ENCODE measurements at places on chromosomes 1 and 21.
A peak's percentile ranks its signal among the peaks of the same experiment; 100 is the strongest.

GRCh38 chr1:237383791-237384190 is 341.8 kb downstream of the RYR2 start:
- DNase-seq, result peak; percentile 78

- DNase-seq, result no peak
Measured at GRCh38 chr1:108936170-108936569, 27.1 kb downstream of the CLCC1 start.

DNA sequence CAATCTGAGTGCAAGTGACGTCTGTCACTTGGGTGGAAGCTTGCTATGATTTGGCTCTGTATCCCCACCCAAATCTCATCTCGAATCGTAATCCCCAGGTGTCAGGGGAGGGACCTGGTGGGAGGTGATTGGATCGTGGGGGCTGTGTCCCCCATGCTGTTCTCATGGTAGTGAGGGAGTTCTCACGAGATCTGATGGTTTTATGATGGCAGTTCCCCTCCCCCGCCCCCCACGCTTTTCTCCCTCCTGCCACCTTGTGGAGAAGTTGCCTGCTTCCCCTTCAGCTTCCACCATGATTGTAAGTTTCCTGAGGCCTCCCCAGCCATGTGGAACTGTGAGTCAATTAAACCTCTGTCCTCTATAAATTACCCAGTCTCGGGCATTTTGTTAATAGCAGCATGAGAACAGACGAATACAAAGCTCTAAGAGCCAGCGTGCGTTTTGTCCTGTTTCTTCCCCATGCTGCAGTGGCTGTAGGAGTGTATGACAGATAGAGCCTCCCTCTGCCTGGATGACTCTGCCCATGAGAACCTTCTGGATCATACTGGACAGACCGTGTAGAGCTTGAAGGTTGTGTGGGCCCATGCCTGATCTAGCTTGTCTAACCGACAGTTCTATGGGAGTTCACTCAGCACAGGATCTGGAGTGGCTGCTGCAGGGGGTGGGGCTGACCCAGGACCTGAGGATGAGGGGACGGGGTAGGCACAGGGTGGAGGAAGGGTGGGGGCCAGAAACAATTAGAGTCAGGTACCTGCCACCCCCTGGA is 139.7 kb upstream of the ERRFI1 start:
- peak; percentile 20 for DNase-seq

DNA sequence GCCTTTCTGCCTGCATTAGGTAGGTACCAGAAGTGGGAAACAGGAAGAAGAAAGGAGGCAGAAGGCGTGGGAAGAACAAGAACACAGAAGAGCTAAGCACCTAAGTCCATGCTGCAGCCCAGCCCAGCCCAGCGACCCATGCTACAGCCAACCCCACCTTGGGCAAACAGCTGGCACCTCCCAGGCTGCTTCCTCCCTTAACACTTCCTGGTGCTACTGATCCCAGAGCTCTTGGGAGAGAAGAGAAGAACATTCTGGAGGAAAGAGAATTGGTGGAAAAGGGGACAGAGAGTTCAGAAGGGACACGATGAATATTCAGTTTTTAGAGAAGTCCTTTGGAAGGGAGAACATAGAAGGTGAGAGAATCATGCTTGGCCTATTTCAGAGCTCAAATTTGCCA is 28.5 kb downstream of the PLEKHA6 start:
- no peak for DNase-seq

DNA sequence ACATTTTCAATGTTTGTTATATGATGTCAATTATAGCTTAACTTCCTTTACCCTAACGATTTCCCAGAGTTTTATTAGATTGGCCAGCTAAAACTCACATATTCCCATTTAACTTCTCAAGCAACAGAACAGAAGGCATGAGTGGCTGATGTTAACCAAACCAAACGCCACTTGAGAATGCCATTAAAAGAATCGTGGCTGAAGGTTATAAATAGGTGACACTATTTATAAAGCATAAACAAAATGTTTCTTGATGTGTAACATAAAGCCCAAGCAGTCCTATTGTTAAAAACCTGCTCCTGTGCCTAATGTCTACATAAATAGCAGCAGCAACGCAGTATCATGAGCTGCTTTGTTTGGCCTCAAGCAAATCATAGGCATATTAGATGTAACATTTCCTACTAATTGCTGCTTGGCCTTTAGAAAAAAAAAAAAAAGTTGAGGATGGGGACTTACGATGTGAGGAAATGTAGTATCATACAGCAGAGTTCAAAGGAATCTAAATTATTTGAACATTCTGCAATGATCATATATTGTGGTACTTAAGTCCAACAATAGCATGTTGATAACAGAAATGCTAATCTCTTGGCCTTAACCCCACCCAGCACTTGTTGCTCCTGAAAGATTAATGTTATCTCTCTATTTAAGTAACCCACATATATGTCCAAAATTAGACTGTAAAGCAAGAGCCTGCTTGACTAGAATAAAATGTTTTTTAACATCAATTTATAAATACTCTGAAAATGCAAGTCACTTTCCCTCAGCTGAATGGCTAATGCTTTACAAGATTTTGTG is 106.0 kb downstream of the ESRRG start:
- DNase-seq, result no peak

DNA sequence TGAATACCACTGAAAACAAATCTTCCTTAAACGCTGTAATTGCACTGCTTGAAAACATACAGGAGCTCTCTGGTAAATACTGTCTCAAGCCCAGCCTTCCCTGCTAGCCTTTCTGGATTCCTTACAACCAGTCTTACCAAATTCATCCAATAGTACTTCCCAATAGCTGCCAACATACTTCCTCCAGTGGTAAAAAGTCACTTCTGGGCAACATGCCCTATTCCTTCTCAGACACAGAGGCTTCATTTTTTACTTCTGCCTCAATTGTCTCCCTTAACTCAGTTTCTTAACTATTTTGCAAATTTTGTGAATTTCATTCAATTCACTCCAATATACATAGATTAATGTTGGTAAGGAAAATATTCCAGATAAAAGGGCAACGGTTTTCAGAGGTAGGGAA is 166.3 kb downstream of the TBX15 start:
- DNase-seq, result peak; percentile 27

DNA sequence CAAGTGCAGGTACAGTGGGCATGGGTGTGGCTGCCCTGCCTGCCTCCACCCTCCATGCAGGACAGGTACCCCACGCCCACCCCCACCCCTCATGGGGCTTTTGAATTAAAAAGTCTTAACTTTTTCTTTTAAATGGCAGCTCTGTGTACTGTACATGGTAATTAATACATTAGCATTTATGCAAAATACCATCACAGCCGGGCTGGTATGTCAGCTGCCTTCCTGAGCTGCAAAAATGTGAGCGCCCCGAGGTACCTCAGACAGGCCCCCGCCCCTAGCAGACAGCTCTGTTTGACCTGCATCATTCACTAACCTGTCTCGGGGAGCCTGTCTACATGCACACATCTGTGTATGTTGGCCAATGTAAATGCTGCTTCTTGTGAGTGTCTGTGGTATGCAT is 42.2 kb upstream of the POU3F1 start:
- DNase-seq, result no peak

GRCh38 chr1:232764458-232765251 is 40.6 kb upstream of the MAP10 start:
- no peak for DNase-seq

GRCh38 chr1:154813300-154813816 is 56.7 kb downstream of the KCNN3 start:
- DNase-seq, result no peak

DNA sequence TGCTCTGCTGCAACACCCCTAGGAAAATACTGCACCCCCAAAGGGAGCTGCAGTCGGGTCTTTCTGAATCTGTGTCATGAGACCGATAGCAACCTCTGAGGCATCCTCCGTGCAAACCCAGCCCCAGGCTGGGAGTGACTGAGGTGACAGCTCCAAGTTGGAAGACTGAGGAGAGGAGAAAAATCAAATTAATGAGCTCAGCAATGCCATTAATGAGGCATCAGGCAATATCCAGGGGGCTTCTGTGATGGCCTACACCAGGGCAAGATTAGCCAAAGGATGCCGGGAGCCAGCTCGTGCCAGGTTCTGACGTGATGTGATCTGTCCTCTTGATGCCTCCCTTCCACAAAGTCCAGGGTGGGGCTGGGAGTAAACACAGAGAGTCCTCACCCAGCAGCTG is 30.8 kb upstream of the PSMB2 start:
- DNase-seq, result no peak

GRCh38 chr1:203592156-203592555 is 34.5 kb upstream of the ATP2B4 start:
- DNase-seq, result peak; percentile 23

DNA sequence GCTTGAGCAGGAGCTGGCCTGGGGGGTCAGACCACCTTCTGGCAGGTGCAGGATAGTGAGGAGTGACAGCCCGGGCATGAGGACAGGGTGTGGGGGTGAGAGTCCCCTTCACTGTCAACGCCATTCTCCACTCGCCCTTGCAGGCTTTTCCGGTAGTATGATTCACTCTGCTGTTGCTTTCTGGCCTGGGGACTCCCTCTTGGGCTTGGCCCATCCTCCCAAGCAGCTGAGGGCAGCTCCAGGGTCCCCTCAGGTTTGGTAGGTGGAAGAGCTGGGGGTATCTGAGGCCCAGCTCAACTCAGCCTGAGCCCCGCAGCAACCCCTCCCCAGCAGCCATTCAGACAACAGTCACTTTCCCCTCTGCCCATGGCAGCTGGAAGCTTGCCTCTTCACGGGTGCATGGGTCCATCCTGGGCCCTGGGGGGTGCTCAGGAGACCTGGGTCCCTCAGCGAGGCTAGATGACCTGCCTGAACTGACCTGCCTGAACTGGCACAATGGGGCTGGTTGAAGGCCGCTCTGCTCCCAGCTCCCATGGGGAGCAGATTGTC is 1.3 kb downstream of the CLDN19 start:
- no peak for DNase-seq

- DNase-seq, result peak; percentile 33
Measured at GRCh38 chr21:28827422-28827821, 165.3 kb downstream of the LTN1 start.

GRCh38 chr21:43684424-43684823 is 25.1 kb downstream of the RRP1B start:
- no peak for DNase-seq

- no peak for DNase-seq
Measured at GRCh38 chr1:32749771-32750170, 47.2 kb upstream of the SYNC start.

DNA sequence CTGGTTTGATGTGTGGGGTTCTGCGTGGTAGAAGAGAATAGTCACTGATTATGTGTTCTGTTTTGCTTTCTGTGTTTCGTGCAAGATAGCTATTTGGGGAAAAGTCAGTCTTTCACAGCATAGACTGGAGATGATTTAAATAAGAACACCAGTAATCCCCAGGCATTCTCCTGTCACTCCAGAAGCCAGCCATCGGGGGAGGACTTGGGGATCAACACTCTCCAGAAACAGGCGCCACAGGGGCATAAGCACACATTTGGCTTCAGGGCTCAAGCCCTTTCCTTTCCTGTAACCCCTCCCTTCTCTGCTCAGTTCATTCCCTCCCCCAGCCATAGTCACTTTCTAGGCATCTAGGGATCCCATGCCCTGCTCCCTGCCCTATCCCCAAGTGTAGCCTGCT is 97.3 kb upstream of the BEND5 start:
- DNase-seq, result peak; percentile 43

GRCh38 chr1:18126616-18127015 is 19.0 kb downstream of the IGSF21 start:
- no peak for DNase-seq

GRCh38 chr1:99176753-99177152 is 87.5 kb upstream of the PLPPR4 start:
- peak; percentile 5 for DNase-seq

DNA sequence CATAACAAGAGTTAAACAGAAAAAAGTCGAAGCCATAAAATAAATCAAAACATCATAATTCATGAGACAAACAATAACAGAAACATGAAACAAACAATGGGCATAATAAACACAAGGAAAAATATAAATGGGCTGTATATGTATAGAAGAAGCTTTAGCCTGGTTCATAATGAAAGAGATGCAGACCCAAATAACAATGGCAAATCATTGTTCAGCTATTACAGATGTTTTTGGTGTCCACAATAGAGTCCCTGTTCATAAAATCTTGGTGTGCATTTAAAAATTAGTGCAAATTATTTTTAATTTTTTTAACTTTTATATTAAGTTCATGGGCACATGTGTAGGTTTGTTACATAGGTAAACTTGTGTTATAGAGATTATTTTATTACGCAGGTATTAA is 1185.9 kb upstream of the B3GALT2 start:
- no peak for DNase-seq

DNA sequence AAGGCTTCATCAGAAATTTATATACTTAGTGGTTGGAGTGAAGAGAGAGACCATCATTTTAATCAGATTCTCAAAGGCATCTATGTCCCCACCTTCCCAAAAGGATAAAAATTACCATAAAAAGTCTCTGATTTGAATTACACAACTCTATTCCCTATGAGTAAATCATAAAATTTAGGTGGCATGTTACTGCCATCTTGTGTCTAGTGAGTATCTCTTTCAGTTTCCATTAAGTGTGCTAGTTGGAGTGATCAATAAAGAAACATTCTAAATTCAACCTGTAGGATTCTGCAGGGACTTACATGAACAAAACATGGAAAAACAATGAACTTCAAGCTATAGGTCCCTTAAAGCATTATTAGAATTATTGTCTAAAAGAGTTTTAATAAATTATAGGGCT is 655.4 kb downstream of the LTN1 start:
- peak; percentile 78 for DNase-seq

GRCh38 chr1:225815526-225816178 is 5.7 kb downstream of the EPHX1 start:
- DNase-seq, result no peak

GRCh38 chr1:28926629-28927265 is 12.4 kb downstream of the EPB41 start:
- peak; percentile 12 for DNase-seq

GRCh38 chr1:234270581-234271242 is 102.5 kb upstream of the COA6 start:
- no peak for DNase-seq

- no peak for DNase-seq
Measured at GRCh38 chr1:203631946-203632345, 5.3 kb downstream of the ATP2B4 start.

GRCh38 chr1:11991969-11992676 is 11.9 kb downstream of the MFN2 start:
- DNase-seq, result no peak

- no peak for DNase-seq
Measured at GRCh38 chr1:64197076-64197475, 6.3 kb upstream of the UBE2U start.

- no peak for DNase-seq
Measured at GRCh38 chr1:27220096-27220495, 14.3 kb upstream of the WDTC1 start.

DNA sequence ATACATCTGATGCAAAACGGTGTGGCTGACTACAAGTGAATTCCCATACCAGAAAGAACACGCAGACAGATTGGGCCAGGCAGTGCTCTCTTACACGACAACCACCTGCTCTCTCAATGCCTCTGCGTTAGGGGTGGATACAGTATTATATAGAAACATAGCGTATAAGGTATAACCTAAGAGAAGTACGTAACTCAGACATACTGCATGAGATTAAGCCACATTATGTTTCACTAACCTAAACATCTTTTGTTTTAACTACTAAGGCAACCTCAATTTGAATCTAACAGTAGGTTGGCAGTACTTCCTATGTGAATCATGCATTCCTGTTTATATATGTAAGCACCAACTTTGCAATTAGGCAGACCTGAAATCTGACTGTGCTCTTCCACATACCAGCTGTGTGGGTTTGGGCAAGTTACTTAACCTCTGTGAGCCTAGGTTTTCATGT is 58.1 kb upstream of the COA6 start:
- DNase-seq, result peak; percentile 6

- DNase-seq, result no peak
Measured at GRCh38 chr1:39205781-39206464, 1.4 kb downstream of the MACF1 start.

- DNase-seq, result peak; percentile 70
Measured at GRCh38 chr1:8941906-8942305, 3.8 kb upstream of the CA6 start.
